Activated naive CD8-positive, alpha-beta T cell treated with anti-CD3 and anti-CD28 coated beads for 36 hours (primary cell): ENCODE measurements at places on chromosomes 12 and 14. TPM values are rescaled to one million over a fixed set of nuclear protein-coding genes. Genes with fewer than 3 reads are reported as not detected.
A peak's percentile ranks its signal among the peaks of the same experiment; 100 is the strongest.

DNA sequence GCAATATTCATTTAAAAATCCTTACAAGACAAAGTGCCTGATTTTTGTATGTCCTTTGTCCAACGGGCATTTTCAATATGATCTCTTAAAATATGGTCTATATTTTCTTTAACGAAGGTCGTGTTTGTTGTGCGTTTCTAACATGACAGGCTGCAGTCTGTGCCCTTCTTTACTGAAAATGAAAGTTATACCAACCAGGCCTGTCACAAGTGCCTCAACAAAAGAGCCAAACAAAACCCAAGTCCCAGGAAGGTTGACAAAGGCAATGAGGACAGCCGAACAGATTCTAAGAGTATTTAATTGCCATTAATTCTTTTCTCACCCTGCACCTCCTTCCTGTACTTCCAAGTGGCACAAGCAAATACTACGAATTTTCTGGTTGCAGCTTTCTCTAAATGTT is 13.9 kb downstream of the PAX9 start:
- peaks cover 46% of the 10 kb centered on the region for H3K27me3 ChIP-seq
- H3K36me3 ChIP-seq: no peaks in the 10 kb centered on the region
- DNase-seq: no peak
- H3K4me1 ChIP-seq: no peaks in the 10 kb centered on the region
- no peak overlapping the region for H3K27ac ChIP-seq

MDGA2 gene
- total RNA-seq: not detected

RTL1 gene
- not detected for total RNA-seq

B4GALNT1 gene
- total RNA-seq: 1.5 TPM

DNA sequence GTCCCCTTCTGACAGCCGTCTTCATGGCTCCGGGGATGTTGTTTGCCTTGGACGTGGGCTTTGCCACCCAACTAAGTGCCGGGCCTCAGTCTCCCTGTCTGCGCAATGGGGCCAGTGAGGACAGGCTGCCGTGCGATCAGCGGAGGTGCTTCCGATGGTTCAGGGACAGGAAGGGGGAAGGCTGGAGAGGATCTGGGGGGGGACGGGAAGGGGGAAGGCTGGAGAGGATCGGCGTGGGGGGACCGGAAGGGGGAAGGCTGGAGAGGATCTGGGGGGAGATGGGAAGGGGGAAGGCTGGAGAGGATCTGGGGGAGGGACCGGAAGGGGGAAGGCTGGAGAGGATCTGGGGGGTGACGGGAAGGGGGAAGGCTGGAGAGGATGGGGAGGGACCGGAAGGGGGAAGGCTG is 3.4 kb downstream of the MMP17 start:
- H3K27ac ChIP-seq: no peak overlapping the region
- no peak for DNase-seq
- peaks cover 11% of the 10 kb centered on the region for H3K4me1 ChIP-seq
- peaks cover 52% of the 10 kb centered on the region for H3K27me3 ChIP-seq
- H3K4me3 ChIP-seq: no peak overlapping the region

BATF gene
- total RNA-seq: 47.9 TPM

- H3K4me1 ChIP-seq: no peaks in the 10 kb centered on the region
- no peak overlapping the region for H3K4me3 ChIP-seq
- no peak for DNase-seq
- no peak overlapping the region for H3K27ac ChIP-seq
- no peaks in the 10 kb centered on the region for H3K36me3 ChIP-seq
- no peaks in the 10 kb centered on the region for H3K27me3 ChIP-seq
These were observed 623.5 kb downstream of the FLRT2 start for GRCh38 chr14:86153480-86153879.

GRCh38 chr14:103361867-103362266 is 23.3 kb upstream of the MARK3 start:
- no peak overlapping the region for H3K4me3 ChIP-seq
- peak overlapping the region; percentile 72 for H3K27ac ChIP-seq
- H3K27me3 ChIP-seq: peaks cover 19% of the 10 kb centered on the region
- H3K36me3 ChIP-seq: peaks cover 17% of the 10 kb centered on the region
- DNase-seq: peak; percentile 23

DNA sequence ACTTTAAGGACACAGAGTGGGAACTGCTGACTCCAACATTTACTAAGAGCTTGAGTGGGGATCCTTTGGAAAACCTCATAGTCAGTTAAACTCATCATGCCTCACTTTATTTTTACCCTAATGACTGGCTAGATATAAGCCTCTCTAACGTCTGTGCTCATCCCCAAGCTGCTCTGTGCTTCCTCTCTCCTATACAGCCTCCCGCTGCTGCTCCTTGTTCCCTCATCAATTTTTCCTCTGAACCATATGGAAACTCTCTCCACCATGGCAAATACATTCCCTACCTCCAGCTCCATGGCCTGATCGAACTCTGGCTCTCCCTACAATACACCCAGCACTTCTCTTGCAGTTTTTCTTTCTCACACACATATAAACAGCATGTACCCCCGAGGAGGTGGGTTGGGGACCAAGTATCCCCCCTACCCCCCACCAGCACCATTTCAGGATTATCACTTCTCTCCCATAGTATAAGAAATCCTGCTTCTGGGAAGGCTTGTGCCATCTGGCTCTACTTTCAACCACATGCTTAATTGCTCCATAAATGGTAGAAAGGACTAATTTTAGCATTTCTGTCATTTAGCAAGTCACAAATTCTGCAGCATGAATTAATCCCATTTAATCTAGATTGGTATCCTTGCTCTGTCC is 39.2 kb upstream of the DYRK2 start:
- DNase-seq: no peak
- no peaks in the 10 kb centered on the region for H3K27me3 ChIP-seq
- no peak overlapping the region for H3K27ac ChIP-seq
- H3K4me1 ChIP-seq: peaks cover 2% of the 10 kb centered on the region
- no peaks in the 10 kb centered on the region for H3K36me3 ChIP-seq
- no peak overlapping the region for H3K4me3 ChIP-seq

ITPK1 gene
- 87.0 TPM for total RNA-seq

- no peak for DNase-seq
These were observed 5.7 kb upstream of the LRR1 start for GRCh38 chr14:49593016-49593415.

DNA sequence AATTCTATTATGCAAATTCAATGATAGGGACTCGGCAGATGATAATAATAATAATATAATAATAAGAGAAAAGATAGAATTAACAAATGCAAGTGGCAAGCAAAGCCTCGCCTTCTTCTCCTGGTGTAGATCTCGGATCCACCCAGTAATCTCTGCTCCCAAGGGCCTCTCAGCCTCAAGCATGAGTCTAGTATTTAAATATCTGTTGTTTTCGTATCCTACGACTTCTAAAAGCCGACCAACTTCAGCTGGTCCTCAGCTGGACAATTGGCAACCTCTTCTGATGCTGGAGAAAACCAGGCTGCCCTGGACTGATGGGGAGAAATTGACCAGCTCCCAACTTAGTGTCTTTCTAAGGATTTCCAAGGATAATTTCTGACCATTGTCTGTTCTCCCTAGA is 14.0 kb upstream of the MAP1LC3B2 start:
- H3K27ac ChIP-seq: no peak overlapping the region
- no peak for DNase-seq
- H3K27me3 ChIP-seq: no peaks in the 10 kb centered on the region

DNA sequence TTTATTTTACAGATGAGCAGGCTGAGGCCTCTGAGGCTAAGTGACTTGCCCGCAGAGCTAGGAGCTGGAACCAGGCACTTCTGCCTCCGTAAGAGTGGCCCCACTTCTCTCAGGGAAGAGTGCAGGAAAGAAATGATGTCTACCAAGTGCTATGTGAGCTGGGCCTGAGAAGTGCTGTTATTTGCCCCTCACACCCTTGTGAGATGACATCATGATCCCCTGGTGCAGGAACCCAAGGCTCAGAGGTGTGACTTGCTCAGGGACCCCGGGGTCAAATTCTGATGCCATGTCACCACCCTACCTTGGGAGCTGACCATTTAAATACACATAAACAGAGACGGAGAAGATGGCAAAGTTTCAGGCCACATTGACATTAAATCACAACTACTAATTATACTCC is 63.7 kb upstream of the DDX11 start:
- no peaks in the 10 kb centered on the region for H3K4me1 ChIP-seq
- DNase-seq: no peak
- H3K27me3 ChIP-seq: no peaks in the 10 kb centered on the region
- H3K36me3 ChIP-seq: no peaks in the 10 kb centered on the region

DNA sequence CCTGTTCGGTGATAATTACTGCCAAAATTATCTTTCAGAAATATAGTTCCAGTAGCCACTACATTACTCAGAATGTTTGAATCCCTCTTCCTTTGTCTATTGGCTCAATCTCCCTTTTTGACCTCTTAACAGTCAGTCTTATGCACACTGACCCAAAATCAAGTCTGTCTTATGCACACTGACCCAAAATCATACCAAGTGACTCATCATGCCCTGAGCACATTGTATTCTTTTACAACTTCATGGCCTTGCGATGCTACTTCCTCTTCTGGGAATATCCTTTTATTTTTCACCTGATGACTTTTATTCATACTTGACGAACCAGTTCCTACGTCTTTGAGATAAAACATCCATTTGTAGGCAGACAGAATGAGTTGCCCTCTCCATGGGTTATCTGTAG is 182.3 kb downstream of the NPAS3 start:
- H3K27me3 ChIP-seq: peaks cover 4% of the 10 kb centered on the region
- no peak for DNase-seq
- H3K4me3 ChIP-seq: no peak overlapping the region
- H3K27ac ChIP-seq: no peak overlapping the region
- H3K4me1 ChIP-seq: no peaks in the 10 kb centered on the region

SERPINA5 gene
- not detected for total RNA-seq

TPPP2 gene
- not detected for total RNA-seq

CACNA1C gene
- total RNA-seq: 0.14 TPM

DNA sequence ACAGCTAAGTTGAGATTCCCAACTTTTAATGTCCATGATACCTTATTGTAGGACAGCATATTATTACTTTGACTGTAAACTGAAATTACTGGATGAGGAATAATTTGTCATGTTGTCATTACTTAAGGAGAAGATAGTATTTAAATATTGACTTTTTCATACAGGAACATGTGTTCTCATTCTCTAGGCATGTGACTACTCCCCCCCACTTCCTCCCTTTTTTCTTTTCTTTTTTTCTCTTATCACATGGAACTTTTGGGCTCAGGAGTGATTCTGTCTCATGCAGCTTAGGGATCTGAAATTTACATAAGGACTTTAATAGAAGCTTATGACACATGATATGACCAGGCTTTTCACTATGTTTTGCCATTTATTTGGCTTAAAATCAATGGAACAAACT is 127.7 kb upstream of the SLCO1C1 start:
- H3K36me3 ChIP-seq: no peaks in the 10 kb centered on the region
- no peak for DNase-seq
- no peaks in the 10 kb centered on the region for H3K4me1 ChIP-seq

DNA sequence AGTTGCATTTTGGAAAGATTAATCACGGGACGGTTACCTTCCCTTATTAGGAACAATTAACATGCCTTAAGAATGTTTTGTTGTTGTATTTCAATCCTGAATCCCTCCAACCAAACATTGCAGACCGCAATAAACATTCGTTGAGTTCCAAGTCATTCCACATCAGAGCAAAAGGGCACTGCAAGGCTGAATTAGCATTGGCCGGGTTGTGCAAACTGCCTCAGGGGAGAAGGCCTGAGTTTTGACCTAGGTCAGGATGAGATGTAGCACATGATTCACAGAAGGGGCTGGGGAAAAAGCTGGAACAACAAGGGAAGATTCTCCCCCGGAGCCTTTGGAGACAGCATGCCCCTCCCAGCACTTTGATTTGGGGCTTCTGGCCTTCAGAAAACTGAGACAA is 82.1 kb upstream of the BDKRB2 start:
- H3K4me3 ChIP-seq: no peak overlapping the region
- DNase-seq: no peak
- no peaks in the 10 kb centered on the region for H3K27me3 ChIP-seq
- no peak overlapping the region for H3K27ac ChIP-seq
- peaks cover 39% of the 10 kb centered on the region for H3K4me1 ChIP-seq

CIDEB gene
- 6.0 TPM for total RNA-seq

GNG2 gene
- 131 TPM for total RNA-seq

DNA sequence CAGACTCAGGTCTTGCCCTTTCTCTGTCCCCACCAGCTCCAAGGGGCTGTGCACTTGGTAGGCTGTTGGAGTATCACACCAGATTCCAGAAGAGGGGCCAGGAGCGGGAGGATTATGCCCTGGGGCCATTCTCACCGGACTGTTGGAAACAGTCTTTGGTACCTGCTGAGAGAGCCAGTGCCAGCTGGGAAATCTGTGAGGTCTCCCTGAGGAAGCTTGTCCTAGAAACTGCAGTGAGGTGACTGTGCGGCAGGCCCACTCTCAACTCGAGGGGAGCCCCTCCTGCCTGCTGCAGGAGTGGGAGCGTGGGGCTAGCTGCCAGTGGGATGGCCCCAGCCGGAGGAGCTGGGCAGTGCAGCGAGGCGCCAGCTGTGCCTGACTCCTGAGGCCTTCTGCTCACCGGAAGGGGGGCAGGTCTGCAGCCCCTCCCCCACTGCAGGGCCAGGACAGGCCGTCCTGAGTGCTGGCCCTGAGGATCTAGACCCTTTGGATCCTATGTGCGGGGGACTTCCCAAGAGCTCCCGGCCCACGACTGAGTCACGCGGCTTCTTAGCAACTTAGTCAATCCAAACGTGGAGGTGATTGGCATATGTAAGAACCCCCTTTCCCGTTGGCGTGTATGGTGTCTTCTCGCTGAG is 295.2 kb downstream of the CACNA1C start:
- no peaks in the 10 kb centered on the region for H3K27me3 ChIP-seq
- H3K36me3 ChIP-seq: no peaks in the 10 kb centered on the region
- H3K27ac ChIP-seq: no peak overlapping the region
- H3K4me1 ChIP-seq: no peaks in the 10 kb centered on the region
- DNase-seq: no peak

RAB2B gene
- total RNA-seq: 21.0 TPM

RAP1B gene
- total RNA-seq: 239 TPM

DNA sequence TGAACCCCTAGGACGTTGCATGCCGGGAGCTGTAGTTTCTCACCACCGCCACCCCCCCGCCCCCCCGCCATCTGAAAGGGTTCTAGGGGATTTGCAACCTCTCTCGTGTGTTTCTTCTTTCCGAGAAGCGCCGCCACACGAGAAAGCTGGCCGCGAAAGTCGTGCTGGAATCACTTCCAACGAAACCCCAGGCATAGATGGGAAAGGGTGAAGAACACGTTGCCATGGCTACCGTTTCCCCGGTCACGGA is 501 bp upstream of the HSP90B1 start:
- peaks cover 3% of the 10 kb centered on the region for H3K27me3 ChIP-seq
- H3K36me3 ChIP-seq: peaks cover 57% of the 10 kb centered on the region
- peak overlapping the region; percentile 100 for H3K27ac ChIP-seq
- peaks cover 47% of the 10 kb centered on the region for H3K4me1 ChIP-seq
- no peak for DNase-seq
